ENCODE measurements at places on chromosomes 2 and 18. TPM values are rescaled to one million over a fixed set of nuclear protein-coding genes. Genes with fewer than 3 reads are reported as not detected.

The STON1 gene
- total RNA-seq: 15.7 TPM

The C2orf72 gene
- total RNA-seq: 0.39 TPM

The ARHGEF4 gene
- 19.9 TPM for total RNA-seq

The PAX3 gene
- total RNA-seq: 11.9 TPM

GRCh38 chr2:120255986-120256650, 3.5 kb downstream of the RALB start:
- no peak for DNase-seq

GRCh38 chr2:232666051-232666805, 30.9 kb upstream of the GIGYF2 start:
- DNase-seq: no peak

DNA sequence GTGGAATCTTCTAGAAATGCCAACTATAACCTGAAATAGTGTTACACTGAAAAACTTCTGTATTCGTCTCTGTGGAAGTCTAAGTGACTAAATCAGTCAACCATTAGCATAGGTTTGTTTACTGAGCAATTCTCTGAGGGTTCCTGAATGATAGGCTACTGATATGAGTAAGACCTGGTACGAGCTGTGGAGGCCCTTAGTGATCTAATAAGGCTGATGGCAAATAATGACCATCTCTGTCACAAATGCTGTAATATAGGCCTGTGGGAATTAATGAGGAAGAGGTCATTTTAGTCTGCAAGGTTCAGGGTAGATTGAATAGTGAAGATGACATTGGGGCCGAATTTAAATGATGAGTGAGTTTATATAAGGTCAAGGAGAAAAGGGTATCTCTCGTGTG, 82.5 kb downstream of the MGAT5 start:
- DNase-seq: no peak

GRCh38 chr2:120912101-120912985, 176.7 kb downstream of the GLI2 start:
- DNase-seq: peak; percentile 28

DNA sequence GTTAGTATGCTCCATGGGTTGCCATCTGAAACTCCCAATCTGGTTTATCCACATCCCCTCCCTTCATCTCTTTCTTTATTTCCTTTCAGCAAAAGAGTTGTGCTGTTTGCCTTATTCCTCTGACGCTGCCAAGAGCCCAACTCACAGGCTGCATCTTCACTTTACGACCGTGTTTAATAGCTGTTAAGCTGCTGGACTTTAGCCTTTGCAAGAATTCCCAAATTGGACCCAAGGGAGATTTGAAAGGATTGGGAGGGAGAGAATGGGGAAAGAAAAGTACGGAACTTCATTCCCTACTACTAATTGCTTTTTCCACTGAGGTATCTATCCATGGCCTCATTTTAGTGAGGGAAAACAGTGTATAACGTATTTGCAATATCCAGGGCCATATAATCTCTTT, 263.4 kb upstream of the MEIS1 start:
- no peak for DNase-seq

GRCh38 chr2:229725716-229726574, 11.6 kb upstream of the DNER start:
- no peak for DNase-seq
